Cardiac fibroblast (primary cell): ENCODE measurements at places on chromosomes 4 and X.

DNA sequence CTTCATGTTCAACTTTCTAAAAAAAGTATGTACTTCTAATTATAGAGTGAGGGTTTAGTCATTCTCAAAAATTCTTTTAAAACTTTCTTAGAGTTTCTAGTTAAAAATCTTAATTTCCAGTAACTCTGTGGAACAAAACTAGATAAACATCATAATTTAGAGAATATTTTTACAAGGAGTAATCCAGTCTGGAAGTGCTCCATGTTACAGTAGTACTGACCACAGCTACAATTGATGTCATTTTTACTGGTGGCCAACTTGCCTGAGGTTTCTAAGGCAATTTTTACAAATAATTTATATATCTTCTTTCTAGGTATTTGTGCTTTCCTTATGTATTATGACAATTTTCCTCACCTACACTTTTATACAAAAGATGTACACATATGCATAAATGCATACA is 490.4 kb downstream of the CENPC start:
- DNase-seq, result peak; percentile 3

DNA sequence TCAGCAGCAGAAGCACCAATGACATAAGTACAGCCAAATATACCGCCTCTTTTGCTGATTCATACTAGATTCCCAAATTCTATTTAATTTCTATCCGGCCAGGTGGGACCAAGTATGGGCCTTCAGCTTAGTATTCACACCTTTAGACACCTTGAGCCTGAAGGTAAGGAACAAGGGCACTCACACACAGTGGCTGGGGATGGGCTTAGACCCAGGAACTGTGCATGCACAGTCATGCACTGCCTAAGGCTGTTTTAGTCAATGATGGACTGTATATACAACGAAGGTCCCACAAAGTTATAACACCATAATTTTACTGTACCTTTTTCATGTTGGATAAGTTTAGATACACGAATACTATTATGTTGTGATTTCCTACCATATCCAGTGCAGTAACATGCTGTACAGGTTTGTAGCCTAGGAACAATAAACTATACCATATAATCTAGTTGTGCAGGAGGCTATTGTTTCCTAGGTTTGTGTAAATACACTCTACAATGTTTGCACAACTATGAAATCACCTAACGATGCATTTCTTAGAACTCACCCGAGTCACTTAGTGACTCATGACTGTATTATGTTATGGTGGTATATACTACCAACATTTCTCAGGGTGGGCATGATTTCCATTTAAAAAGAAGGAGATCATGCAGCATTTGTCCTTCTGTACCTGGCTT is 9.7 kb upstream of the CLNK start:
- DNase-seq, result no peak

DNA sequence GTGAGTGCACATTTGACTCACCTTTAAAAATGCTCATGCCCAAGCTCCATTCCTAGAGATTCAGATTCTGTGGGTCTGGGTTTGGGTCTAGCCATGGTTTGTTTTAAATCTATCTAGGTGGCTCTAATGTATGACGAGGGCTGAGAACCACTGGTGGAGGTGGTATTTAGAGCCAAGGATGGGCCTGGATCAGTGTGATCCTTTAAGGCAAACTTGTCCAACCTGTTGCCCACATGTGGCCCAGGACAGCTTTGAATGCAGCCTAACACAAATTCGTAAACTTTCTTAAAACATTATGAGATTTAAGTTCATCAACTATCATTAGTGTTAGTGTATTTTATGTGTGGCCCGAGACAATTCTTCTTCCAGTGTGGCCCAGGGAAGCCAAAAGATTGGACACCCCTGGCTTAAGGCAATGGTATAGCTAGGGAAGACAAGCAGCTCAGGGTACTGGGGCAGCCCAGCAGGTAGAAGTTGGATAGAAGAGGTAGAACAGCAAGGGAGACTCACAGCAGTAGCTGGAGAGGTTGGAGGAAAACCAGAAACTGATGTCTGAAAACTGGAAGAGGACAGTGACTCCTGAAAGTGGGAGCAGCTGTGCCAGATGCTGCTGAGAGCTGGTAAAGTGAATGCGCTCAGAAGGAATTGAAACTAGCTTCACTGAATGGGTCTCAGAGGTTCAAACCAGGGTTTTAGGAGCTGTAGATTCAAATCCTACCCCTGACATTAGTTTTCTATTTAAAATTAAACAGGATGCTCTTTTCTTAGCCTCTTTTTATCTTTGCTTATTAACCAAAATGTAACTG is 18.2 kb downstream of the ADD1 start:
- no peak for DNase-seq

- no peak for DNase-seq
Measured at GRCh38 chr4:8830611-8831200, 40.9 kb downstream of the HMX1 start.

DNA sequence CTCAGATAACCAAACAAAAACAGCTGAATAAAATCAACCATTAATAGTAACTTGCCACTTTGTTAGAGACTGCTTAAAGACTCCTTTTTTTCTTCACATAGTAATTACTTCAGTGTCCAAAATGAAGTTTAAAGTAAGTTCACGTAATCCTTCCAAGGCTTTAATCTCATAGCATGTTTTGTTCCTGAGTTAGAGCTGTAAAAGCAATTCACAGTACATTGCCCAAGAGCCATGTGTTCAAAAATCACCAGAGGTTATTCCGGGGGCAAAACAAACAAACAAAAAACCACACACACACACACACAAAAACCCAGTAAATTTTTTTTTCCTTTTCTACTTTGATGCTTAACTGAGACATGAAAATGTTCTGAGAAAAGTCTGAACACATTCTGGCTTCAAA is 6.1 kb downstream of the GPR82 start:
- DNase-seq, result peak; percentile 39

GRCh38 chr4:1081689-1082040 is 31.7 kb downstream of the RNF212 start:
- peak; percentile 42 for DNase-seq

GRCh38 chr4:60729194-60729593 is 470.9 kb upstream of the ADGRL3 start:
- no peak for DNase-seq

- no peak for DNase-seq
Measured at GRCh38 chr4:73964862-73965611, 16.8 kb downstream of the PF4 start.

DNA sequence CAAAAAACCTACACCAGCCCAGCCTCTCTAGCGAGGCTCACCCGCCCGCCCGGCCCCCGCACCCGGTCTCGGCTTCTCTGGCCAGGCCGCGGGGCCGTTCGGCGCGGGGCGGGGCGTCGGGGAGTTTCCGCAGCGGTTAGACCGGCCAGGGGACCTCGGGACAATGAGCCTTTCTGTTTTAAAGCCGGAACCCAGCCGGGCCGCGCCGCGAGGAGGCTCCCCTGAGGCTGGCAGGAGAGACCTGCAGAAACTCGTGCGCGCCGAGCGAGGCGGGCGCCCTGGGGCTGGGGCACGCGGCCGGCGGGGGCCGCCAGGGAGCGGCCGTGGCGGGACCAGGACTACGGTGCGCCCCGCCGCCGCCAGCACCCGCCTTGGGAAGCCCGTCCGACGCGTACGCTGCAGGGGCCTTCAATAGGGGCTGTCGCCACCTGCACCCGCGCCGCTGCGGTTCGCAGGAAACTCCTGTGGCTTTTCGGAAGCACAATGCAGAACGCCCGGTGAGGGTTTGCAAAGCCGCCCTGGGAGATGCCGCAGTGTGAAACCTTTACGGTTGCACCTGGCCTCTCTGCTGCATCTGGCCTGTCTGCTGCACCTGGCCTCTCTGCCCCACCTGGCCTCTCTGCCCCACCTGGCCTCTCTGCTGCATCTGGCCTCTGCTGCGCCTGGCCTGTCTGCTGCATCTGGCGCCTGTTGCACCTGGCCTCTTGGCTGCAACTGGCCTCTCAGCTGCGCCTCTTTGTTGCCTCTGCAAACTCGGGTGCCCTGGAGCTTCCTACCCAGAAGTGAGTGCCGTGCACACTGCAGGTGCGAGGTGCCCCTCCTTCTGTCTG is 63.9 kb downstream of the TRAPPC11 start:
- peak; percentile 17 for DNase-seq

DNA sequence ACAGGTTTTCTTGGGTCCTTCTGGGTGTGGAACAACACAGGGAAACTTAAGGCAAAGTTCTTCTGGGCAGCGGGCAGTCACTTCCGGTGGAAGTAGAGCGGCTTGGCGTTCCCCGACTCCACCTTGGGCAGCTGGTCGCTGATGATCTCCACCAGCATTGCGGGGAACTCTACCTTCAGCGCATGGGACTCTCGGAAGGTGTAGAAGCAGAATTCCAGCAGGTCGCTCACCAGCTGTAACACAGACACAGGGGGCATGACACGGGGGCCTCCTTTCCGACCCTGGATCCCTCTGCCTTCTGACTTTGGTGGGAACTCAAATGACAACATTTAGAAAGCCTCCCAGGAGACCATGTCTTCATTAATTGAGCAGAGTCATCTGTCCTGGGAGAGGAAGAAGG is 349.4 kb downstream of the ARHGAP10 start:
- DNase-seq, result no peak

- DNase-seq, result peak; percentile 85
Measured at GRCh38 chr4:94407846-94408245, 43.9 kb upstream of the PDLIM5 start.

- DNase-seq, result no peak
Measured at GRCh38 chr4:138092060-138092459, 150.1 kb downstream of the SLC7A11 start.

GRCh38 chrX:23871905-23872546 is 35.7 kb downstream of the APOO start:
- DNase-seq, result no peak

- DNase-seq, result peak; percentile 60
Measured at GRCh38 chr4:133154725-133155124, 5.6 kb downstream of the PCDH10 start.

DNA sequence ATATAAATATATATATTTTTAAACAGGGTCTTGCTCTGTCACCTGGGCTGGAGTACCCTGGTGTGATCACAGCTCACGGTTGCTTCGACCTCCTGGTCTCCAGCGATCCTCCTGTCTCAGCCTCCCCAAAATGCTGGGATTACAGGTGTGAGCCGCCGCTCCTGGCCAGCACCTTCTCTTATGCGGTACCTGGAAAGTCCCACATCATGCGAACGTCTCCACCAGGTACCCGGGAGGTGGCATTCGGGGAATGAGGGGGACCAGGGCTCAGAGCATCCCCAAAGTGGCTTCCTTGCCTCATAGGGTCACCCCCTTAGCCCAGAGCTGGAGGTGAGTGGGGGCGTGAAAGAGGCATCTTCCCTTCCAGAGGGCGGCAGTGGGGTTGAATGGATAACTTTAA is 84.0 kb upstream of the PPP2R3B start:
- DNase-seq, result no peak

- DNase-seq, result no peak
Measured at GRCh38 chrX:137032341-137032694, 1.5 kb downstream of the GPR101 start.

DNA sequence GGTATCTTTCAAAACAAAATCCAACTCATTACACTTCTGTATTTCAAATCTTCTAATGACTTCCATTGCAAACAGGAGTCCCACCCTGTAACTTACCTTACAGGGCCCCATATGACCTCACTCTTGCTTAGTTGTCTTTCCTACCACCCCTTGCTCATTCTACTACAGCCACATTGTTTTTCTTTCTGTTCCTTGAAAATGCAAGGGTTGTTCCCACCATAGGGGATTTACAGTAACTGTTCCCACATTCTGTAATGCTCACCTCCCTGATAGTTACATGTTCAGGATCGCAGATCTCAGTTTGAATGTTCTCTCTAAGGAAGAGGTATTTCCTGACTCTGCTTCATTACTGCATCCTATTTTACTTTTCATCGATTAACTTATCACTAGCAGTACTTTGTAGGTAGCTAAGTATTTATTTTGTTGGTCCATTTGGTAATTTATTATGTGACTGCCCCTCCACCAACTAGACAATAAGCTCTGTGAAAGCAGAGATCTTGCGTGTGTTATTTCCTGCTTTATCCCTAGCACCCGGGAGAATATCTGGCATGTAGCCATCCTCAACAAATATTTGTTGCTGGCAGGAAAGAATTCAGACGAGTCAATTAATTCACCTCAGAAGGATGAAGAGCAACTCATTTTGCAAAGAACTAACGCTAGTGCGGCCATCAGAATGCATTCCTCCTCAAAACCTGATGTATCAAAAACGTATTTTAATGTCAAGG is 21.4 kb downstream of the MAOB start:
- peak; percentile 64 for DNase-seq

DNA sequence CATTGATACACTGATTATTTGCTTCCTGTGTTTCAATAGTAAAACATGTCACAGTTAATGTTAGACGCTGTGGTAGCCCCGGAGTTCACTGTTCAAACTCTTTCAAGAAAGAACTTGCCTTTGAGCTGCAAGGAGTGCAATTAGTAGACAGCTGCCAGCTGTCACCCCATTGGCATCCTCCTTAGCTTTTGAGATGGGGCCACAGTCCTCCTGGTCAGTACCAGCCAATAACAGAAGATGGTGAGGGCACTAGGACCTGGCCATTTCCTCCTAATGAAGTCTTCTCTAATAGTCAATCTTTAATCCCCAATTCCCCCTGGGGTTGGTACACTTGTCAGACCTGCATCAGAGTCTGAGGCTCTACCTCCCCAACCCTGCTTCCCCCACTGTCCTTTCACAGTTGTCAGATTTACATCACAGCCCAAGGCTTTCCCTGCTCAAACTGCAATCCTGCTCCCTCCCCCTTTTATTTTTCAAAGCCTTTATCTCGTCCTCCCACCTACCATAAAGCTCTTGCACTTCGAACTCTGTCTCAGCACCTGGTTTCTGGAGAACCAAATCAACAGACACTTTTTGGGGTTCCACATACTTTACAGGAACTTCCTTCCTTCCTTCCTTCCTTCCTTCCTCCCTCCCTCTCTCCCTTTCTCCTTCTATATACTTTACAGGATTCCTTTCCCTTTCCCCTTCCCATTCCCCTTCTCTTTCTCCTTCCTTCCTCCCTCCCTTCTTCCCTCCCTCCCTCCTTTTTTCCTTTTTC is 182.0 kb downstream of the RASL11B start:
- DNase-seq, result no peak

GRCh38 chr4:41303372-41304118 is 46.8 kb downstream of the UCHL1 start:
- no peak for DNase-seq

- DNase-seq, result peak; percentile 53
Measured at GRCh38 chrX:104310090-104310489, 55.4 kb upstream of the ESX1 start.

DNA sequence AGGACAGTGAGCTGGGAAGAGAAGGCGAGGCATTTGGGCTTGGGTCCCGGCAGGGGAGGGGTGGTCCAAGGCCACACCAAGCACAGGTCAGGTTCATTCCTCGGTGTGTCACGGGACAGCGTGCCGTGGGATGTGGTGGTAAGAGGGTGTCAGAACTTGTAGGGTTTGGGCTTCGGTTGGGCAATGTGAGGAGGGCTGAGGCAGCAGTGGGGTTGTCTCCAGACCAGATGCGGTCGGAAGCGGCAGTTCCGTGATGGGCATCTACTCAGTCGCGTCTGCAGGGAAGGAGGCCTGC is 22.1 kb downstream of the ADRA2C start:
- no peak for DNase-seq

GRCh38 chrX:19625612-19626011 is 110.3 kb upstream of the MAP3K15 start:
- DNase-seq, result peak; percentile 46

- DNase-seq, result no peak
Measured at GRCh38 chr4:60944060-60944459, 256.1 kb upstream of the ADGRL3 start.
